ENCODE measurements at places on chromosomes 1 and 21.
A peak's percentile ranks its signal among the peaks of the same experiment; 100 is the strongest.

GRCh38 chr1:212219679-212220463, 65.3 kb upstream of the PPP2R5A start:
- DNase-seq, result no peak

- peak; percentile 66 for DNase-seq
These were observed 58.0 kb downstream of the PUM1 start for GRCh38 chr1:31007462-31007991.

- DNase-seq, result peak; percentile 92
These were observed 27.3 kb upstream of the EPHA2 start for GRCh38 chr1:16183179-16183578.

DNA sequence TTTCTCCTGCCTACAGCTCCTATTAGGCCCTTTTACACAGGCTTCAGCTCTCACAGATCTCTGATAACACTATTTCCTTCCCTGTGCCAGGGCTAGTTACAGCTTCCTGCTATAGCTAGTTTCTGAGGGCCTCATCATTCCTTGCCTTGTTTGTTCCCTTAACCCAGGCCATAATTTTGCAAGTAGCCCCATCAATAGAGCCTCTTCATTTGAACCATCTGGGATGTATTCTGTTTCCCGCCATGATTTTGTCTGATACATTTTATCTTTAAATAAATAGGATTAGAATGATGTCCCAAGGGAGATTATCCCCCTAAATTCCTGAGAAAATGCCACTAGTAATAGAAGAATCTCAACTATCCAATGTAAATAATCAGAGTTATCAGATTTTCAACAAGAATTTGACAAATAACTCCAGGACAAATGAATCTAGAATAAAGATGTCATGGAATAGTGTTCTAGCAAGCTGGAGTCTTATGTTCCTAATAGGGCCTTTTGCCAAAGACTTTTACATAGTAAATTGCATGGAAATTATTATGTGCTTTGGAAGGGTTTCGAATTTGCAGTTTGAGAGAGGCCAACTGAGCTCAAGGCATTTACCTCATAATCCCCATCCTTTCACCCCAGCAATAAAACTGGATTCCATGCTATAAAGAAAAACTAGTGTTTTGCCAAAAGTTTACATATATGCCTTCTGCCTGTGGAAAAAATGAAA, 16.1 kb downstream of the IFT25 start:
- no peak for DNase-seq

- DNase-seq, result no peak
These were observed 1.3 kb upstream of the OLIG2 start for GRCh38 chr21:33024201-33025103.
